ENCODE measurements at places on chromosomes 7 and 10. TPM values are rescaled to one million over a fixed set of nuclear protein-coding genes. Genes with fewer than 3 reads are reported as not detected.

- peak; percentile 70 for DNase-seq
These were observed 434.1 kb downstream of the DNAJB9 start for GRCh38 chr7:109003742-109004141.

DNA sequence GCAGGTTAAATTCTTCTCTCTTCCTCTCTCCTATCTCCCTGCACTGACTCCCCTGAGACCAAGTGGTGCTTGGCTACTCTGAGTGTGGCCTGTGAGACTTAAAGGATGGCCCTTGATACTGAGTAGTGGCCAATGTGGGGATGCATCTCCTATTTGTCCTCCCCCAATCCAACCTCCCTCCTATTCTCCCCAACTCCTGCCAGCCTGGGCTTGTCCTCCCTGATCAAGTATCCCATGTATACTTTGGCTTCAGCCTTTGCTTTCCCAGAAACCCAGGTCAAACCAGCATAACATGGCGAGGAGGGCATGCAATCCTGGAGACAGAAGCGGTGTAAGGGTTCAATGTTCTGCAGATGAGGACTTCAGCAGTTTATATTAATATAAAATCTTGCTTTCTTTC, 77.9 kb upstream of the GRB10 start:
- no peak for DNase-seq

DNA sequence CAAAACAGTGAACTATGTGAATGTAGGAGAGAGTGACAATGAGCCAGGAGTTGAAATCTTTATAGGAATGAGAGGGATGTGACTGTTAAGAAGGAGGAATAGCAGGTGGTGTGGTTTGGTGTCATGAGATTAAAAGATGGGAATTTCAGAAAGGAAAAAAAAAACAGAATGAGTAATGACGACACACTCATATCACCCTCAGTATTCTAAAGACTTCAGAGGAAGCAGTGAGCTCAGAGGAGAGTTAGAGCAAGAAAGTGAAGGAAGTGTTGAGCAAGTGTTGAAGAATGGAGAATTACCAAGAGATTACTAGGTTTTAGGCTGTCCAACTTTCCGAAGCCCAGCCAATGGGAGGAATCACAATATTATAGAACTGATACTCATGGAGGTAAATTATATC, 220.5 kb upstream of the HGF start:
- DNase-seq = peak; percentile 72

DNA sequence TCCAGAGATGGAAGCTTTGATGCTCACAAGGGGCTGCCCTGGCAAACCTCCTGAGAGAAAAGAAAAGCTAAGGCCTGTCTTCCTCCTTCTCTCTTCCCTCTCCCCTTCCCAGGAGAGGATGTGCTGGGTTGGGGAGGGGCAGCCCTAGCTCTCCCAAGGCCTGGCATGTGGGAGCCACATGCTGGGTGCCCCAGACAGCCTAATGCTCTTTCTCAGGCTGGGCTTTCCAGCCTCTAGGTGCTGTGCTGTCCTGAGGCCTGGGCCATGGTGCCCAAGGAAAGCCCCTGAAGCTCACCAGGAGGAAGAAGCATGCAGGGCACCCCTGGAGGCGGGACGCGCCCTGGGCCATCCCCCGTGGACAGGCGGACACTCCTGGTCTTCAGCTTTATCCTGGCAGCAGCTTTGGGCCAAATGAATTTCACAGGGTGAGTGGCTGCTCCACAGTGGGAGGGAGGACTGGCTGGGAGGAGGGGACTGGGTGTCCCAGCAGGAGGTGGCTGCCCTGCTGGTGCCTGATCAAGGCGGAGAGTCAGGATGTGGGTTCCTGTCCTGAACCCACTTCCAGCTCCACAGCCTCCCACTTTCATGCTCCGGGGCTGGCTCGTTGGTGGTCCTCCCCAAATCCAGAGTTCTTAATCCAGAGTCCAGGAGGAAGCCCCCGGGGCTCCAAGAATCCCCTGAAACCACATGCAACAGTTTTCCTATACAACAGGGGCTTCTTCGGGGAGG, 1.7 kb downstream of the CPA5 start:
- no peak for DNase-seq

- no peak for DNase-seq
These were observed 8.8 kb downstream of the ZNF92 start for GRCh38 chr7:65382452-65382851.

GRCh38 chr7:55073976-55074528, 55.2 kb downstream of the EGFR start:
- peak; percentile 95 for DNase-seq

DNA sequence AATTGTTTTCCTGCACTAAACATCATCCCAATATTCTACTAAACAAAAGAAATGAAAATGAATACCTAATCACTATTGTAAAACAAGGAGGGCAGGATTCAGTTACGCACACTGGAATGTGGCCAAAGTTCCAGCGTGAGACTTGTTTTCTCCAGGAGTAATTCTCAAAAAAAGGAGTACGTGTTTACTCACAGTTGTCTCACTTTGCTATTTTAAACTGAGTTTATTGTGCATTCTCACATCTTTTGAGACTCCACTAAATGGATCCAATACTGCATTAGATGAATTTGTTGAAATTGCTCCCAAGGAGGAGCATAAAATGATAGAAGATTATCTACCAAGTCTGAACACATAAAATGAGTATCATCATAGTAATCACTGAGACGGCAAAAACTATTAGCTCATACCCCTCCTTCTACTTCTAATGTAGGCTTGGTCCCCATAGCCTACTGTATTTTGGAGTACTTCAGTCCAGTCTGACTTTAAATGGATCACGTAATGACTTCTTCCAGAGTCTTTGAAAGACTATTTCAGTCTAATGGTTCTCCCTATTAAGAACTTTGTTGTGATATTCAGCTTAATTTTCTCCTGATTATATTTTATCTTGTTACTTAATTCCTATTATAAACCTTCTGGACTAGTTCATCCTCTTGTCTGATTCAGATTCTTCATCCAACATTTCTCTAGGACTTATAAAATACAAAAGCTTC, 3.8 kb downstream of the GRM3 start:
- DNase-seq = no peak

DNA sequence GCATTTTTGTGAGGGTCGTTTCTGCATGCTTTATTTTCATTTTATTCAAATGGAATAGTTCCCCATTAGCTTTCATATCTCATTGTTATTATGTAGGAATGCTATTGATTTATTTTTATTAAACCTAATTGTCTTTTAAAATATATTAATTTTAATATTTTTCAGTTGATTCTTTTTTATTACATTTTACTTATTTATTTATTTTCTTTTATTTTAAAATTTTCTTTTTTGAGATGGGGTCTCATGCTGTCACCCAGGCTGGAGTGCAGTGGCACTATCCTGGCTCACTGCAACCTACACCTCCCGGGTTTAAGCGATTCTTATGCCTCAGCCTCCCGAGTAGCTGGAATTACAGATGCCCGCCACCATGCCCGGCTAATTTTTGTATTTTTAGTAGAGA, 7.4 kb upstream of the STK17A start:
- no peak for DNase-seq

DNA sequence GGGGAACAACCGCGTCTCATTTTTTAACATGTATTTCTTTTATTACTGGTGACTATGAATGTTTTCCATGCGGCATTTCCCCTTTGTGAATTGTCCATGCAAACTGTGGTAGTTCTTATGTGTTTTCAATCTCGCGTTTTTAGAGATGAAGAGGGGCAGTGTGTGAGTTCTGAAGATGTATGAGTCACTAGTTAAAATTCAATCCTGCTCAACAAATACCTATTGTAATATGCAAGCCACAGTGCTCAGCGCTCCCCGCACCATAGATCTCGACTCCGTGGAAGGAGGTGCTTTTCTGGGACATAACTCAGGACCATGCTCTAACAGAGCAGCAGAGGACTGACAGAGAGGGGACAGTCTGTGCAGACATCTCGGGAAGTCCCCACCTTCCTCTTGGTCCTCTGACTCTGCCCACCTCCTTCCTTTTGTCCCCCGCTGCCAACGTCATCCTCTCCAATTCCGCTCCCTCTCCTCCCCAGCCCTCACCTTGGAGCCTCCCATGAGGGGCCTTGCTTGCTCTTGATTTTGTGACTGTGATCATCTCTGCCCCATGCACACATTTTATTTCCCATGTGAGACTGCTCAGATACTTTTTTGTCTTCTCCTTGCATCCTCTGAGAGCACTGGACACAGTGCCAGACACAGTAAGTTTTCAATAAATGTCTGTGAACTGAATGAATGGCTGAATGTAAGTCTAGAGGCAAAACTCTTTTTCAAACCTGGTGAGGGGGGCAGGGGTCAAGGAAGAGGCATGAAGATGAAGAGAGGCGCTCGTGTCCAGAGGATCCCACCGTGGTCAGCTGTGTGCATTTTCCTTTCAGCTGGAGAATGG, 42.7 kb upstream of the PLEKHA1 start:
- DNase-seq = peak; percentile 47

- DNase-seq = peak; percentile 28
These were observed 240.4 kb downstream of the KIAA1217 start for GRCh38 chr10:24449321-24449740.

GRCh38 chr10:86300931-86301830, 65.4 kb downstream of the GRID1 start:
- DNase-seq = no peak

DNA sequence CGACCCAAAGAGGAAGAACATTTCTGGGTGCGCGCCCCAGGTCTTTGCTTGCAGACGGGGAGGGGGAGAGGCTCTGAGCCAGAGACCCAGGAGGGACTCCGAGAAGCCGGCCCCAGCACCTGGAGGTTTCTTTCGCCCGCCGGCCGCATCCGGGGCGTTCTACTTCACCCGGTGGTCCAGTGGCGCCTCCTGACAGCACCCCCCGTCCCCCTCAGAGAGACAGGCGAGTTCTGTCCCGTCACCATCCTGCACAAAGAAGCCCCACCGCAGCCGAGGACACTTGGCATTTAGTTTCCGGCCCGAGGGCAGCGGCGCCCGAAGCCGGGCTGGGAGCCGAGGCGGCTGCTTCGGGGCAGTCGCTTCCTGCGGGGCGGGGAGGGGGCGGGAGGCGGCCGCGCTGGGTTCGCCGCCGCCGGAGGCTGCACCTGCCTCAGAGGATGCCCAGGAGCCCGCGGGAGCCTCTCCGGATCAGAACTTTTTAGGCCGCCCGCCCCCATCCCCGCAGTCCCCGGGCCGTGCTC, at the start of gene TMEM178B:
Gene TMEM178B (plus strand): TSS at position 424 of the 521 bp plus-strand sequence.
- no peak for DNase-seq

DNA sequence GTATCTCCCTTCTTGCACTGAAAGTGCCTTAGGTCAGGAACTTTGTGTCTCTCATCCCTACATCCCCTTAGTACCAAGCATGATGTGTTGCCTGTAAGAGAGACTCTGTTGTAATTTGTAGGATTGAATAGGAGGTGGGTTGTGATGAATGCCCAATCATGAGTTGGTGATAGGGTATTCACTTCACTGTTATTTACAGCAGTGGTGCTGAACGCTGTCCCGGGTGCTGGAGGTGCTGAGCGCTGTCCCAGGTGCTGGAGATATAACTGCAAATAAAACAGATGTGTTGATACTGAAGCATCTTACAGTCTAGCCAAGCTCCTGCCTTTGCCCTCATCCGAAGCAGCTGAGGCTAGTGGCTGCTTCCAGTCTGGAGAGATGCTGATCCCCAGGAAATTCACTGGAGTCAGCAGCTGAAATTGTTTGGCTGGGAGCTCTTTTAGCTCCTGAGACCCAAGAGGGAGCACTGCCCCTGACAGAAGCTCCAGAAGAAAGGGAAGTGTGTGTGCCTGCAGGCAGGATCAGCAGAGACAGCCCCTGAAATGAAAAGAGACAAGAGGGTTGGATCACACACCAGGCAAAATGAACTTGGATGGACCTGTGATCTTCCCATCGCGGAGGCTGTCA, 183.4 kb downstream of the SORCS3 start:
- DNase-seq = peak; percentile 32

GRCh38 chr7:78443811-78444210, 645.2 kb downstream of the PHTF2 start:
- DNase-seq = no peak

DNA sequence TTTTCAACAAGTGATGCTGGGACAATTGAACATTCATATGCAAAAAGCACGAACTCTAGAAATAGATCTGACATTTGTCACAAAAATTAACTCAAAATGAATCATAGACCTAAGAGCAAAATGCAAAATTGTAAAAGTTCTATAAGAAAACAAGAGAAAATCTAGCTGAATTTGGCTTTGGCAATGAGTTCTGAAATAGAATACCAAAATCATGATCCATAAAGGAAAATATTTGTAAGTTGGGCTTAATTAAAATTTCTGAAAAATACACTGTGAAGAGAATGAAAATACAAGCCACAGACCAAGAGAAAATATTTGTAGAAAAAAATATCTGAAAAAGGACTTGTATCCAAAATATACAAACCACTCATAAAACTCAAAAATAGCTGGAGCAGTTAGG, 698.8 kb upstream of the CELF2 start:
- DNase-seq = no peak

DNA sequence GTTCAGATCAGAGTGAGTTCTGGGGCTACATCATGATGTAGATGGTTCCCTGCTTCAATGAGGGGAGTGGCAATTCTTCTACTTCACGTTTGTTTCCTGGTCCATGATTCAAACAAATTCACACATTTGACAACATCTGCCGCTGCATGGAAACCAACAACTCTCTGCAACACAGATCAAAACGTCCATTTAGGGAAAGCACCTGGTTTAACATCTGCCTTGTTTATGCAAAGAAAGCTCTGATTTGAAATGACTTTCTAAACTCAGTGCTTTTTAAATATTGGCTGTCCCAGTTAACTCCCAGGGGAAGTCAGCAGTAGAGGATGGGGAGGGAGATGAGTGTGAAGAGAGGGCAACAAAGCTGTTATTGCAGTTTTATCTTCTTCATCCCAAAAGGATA, 93.8 kb downstream of the GAD2 start:
- no peak for DNase-seq

GRCh38 chr7:154380771-154381170, 328.6 kb downstream of the DPP6 start:
- DNase-seq = no peak

DNA sequence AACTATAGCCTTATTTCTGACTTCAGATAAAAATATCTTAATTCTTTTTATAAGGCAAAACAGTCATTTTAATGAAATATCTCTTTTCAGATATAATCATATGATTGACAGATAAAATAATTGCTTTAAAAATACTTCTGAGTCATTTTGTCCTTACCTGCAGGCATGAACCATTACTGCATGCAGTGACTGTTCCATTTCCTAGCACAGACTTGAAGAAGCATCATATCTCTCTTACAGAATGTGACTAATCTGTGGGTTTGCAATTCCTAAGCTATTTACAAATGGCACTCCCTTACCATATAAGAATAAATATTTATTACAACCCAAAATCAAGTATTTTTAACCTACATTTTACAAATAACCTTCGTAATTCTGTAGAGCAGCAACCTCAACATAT, 120.7 kb downstream of the SRPK2 start:
- DNase-seq = peak; percentile 98

The C10orf53 gene
- not detected for total RNA-seq

The GNGT1 gene
- total RNA-seq = not detected

The PTER gene
- 25.5 TPM for total RNA-seq

All from bronchial epithelial cell (primary cell).